ENCODE measurements at places on chromosomes 4 and X.

GRCh38 chrX:77446908-77447652 lies at the start of gene FGF16:
Gene FGF16 (plus strand): TSS chrX:77447389. CDS start chrX:77447675, 286 bp downstream.
- no peak for DNase-seq

- DNase-seq: no peak
Measured at GRCh38 chr4:7872264-7872771, 67.3 kb downstream of the AFAP1 start.

DNA sequence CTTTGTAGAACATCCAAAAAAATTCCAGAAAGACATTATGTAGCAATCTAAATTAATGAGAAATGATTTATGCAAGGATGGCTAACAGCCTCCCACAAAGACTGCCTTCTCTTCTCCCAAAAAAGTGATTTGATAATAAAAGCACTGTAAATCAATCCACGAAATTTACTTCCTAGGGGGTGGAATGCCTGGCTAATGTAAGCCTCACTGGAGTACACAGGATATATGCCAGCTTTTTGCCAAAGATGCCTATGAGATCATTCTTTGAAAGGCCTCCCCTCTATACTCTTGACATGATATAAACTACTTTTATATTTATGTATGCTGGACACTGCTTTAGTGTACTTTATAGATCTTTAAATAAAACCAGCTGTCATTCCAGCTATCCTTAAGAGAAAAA lies 211.1 kb downstream of the ADAMTS3 start:
- DNase-seq: no peak

- DNase-seq: no peak
Measured at GRCh38 chrX:141924293-141924692, 20.6 kb downstream of the MAGEC1 start.

- no peak for DNase-seq
Measured at GRCh38 chrX:54325077-54325476, 32.8 kb downstream of the WNK3 start.

DNA sequence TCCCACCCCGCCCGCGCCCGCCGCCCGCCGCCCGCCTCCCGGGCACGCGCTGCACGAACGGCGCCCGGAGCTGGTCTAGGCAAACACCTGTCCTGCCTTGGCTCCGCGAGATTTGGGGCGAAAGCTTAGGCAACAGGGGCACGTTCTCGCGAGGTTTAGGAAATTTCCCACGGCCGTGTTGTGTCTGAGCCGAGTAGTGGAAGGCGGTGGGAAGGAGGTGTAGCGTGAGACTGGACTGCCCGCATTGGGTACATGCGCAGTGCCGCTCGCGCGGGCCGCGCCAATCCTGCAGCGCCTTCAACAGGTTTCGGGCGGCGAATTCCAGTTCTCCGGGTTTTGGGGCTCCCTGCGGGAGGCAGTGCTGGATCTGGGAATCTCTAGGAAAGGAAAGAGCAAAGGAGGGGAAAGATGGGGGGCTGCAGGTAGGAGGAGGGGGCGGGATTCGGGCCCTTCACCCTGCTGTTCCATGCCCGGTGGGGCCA lies 1.3 kb upstream of the RBPJ start:
- peak; percentile 93 for DNase-seq

GRCh38 chr4:94636004-94636403 lies 121.8 kb upstream of the BMPR1B start:
- no peak for DNase-seq

GRCh38 chr4:41217374-41217773 lies 3.0 kb upstream of the APBB2 start:
- no peak for DNase-seq

DNA sequence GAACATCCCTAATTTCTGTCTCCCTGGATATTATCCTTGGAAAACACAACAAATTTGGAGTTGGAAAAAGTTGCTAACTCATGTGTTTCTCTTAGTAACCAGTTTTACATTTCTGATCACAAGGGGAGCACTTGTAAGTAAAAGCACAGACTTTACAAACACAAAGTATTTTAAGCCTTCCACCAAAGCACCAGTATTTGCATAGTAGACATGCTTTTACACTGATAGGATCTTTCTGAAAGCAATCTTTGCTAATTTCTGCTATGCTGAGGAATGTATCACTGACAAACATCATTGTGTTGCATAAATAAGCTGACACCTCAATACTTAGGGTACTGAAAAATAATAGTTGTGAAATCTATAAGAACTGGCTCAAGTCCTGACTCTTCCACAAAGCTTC lies 100.6 kb downstream of the MID1 start:
- no peak for DNase-seq

DNA sequence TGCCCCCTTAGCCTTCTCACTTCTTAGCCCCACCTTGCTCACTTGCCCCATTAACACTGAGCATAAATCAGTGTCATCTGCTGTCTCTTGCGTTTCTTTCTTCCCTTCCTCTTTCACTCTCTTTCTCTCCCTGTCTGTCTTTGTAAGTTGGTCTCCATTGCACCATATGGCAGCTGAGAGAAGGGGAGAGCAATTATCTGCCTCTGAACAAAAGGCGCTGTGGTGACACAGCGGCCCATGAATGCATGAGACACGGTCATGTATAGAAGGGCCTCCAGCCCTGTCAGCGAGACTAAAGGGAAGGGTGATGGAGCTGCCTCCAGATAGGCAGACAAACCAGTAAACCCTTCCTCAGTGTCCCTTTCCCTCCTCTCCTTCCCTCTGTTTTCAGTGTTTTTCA lies 88.8 kb upstream of the PCDH18 start:
- no peak for DNase-seq
